Tibial nerve (tissue), 4 donors: ENCODE measurements at places on chromosomes 12 and 14.

DNA sequence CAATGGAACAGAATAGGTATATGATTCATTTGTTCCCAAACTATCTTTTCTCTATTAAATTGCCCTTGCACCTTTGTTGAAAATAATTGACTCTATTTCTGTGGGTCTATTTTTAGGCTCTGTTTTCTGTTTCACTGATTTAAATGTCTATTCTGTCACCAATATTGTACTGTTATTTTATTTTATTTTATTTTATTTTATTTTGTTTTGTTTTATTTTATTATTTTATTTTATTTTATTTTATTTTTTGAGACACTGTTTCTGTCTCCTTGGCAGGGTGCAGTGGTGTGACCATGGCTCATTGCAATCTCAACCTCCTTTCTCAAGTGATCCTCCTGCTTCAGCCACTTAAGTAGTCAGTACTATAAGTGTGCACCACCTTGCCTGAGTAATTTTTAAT, 34.9 kb downstream of the OR4N2 start:
- no peak for DNase-seq

- no peak for DNase-seq
Observed at GRCh38 chr12:101927036-101927435, 49.7 kb downstream of the DRAM1 start.

GRCh38 chr14:104872469-104873341, 7.6 kb downstream of the CEP170B start:
- no peak for DNase-seq

DNA sequence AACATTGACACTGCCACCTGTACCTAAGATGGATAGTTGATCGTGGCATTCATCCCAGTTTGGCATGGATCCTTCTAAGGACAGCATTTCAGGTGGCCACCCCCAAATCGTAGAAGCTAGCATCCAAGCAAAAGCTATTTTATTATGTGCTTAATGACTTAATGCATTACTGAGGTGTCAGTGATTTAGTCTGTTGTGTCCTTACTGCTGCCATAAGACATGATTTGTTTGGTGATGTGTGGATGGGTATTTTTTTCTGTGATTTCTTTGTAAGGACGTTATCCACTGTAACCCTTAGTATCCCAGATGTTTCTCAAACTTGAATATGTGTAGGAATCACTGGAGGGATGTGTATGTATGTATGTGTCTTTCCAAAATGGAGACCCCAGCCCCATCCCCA, 81.2 kb upstream of the EVL start:
- DNase-seq = no peak

DNA sequence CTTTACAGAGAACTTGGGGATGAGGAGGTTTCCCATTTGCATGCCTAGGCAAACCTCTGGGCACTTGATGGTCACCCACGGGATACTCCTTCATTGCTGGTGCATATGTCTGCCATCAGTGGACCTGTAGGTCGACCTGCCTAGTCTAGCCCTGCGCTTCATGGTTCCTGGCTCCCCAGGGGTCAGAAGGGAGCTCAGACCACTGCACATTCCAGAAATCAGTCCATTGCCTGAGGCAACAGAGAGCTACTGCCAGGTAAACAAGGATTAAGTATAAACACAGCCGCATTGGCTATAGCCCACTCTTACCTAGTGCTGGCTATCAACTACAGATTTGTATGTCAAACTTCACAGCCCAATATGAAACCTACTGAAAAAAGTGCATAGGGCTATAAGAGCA, 476.4 kb downstream of the SOX5 start:
- DNase-seq = no peak

DNA sequence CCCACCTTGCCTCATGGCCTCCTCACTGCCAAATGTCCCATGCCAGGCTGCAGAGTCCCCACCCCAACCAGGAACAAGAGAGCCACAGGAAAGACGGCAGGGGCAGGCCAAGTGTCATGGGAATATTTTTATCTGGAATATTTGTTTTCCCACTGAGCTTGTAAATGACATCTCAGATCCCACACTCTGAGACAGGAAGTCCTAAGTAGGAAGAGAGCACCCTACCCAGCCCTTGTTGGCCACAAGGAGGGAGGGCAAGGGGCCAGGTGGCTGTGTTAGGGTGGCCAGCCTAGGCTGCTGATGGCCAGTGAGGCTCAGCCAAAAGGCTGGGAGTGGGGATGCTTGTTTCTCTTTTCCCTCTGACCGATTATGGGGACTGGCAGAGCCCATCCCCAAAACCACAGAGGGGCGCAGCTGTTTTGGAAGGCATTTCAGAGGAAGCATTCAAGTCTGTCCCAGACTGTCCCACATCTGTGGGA, 7.7 kb upstream of the MEG3 start:
- no peak for DNase-seq

GRCh38 chr14:95711476-95712176, 2.3 kb downstream of the TCL1A start:
- DNase-seq = no peak

DNA sequence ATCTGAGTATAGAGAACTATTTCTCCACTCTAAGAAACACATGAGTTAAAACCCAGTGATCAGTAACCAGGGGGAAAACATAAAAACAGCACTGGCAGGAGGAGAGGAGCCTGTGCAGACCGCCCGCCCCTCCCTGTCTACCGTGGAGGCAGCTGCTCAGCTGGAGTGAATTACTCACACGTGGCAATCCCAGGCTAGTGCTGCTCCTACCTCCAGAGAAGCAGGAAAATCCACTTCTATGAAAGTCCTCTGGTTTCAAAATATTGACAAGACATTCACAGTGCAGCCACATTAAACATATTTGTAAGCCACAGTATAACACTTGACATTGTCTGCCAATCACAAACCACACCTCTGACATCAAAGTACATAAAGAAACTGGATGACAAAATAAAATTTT, 16.7 kb downstream of the TMEM132D start:
- DNase-seq = no peak

DNA sequence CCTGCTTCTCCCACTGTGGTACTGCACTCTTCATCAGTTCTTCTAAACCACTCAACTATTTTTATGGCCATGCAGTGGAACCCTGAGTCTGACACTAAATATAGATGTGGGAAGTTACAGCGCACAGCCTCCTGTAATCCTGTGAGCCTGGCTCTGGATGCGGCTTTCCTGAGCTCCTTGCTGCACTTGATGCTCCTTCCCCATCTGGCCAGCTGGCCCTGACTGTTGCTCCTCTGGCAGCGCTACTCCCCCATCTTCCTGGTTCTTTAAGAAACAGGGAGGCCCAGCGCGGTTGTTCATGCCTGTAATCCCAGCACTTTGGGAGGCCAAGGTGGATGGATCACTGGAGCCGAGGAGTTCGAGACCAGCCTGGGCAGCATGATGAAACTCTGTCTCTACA, 24.6 kb downstream of the IQSEC3 start:
- no peak for DNase-seq

GRCh38 chr12:2834581-2835491, at the start of gene NRIP2:
Gene NRIP2 (minus strand): TSS chr12:2835035. CDS start chr12:2834983, 52 bp downstream.
- no peak for DNase-seq

GRCh38 chr14:102408724-102409123, 46.0 kb downstream of the TECPR2 start:
- no peak for DNase-seq

GRCh38 chr14:56811593-56812363, 1.5 kb upstream of the OTX2 start:
- DNase-seq = no peak

DNA sequence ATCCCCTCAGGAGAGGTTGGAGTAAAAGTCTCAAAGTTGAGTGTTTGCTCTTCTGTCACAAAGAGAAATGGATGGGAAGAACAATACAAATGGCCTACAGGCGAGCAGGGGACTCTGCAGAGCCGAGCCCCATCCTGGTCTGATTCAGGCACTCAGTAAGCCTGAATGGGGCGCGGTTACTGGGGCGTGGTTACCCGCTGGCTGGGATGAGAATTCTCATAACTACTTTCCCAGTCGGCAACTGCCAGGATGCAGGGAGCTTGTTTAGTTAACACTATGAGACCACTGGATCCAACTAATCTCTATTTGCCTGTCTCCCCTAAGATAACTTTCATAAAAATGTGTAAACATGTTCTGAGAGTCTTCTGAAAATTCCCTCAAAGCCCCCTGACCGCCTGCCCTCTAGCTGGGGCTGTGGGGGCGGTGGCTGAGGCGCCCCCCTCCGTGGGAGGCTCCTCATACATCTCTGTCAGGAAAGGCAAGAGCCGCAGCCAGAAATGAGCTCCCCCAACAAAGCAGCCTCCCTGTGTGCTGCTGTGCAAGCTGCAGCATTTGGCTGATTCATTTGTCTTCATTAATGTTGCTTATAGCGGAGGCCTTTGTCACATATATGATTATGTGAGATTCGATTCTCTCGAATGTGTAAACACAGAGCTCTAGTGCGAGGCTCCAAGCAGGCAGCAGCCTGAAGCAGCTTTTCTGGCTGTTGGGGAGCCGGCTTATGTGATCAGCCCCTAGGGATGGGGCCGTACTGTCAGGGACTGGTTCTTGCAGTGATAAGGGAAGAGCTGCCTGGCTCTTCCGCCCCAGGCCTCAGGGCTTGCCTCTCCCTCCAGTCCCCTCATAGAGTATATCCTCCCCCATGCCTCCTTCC, 126.1 kb upstream of the ARHGAP5 start:
- peak; percentile 22 for DNase-seq

DNA sequence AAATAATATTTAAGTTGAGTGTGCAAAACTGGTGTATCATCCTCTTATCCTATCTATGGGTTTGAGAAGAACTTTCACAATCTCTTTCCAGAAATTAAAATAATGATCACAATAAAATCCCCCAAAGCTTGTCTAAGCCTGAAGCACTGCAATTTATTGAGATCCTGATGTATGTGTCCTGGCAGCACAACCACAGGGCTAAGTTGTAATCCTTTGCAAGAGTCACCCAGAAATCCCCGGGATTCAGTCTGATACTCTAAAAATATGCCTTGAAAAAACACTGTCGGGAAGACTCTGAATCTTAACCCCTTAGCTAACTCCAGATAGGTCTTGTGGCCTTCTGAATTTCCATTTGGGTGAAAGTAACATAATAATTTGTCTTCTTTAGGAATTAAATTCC, 40.3 kb upstream of the STXBP6 start:
- no peak for DNase-seq

- DNase-seq = peak; percentile 47
Observed at GRCh38 chr14:61321385-61322010, at the start of gene PRKCH. Gene PRKCH (plus strand): TSS chr14:61321579. CDS start chr14:61322102, 523 bp downstream.

DNA sequence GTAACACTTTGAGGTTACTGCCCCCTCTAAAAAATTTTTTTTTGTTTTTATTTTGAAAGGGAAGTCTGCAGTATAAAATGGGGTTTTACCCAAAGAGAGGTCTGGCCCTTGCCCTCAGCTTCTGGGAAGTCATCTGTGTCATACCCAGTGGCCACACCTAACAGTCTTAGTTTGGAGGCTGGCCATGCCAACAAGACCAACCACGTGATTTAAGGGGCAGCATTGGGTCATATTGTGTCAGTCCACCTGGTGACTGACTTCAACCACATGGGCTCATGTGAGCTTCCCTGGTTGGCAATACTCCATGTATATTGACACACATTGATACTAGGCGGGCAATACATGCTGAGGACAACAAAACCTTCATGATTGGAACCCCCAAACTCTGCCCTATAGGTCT, 173.9 kb downstream of the GXYLT1 start:
- DNase-seq = no peak

DNA sequence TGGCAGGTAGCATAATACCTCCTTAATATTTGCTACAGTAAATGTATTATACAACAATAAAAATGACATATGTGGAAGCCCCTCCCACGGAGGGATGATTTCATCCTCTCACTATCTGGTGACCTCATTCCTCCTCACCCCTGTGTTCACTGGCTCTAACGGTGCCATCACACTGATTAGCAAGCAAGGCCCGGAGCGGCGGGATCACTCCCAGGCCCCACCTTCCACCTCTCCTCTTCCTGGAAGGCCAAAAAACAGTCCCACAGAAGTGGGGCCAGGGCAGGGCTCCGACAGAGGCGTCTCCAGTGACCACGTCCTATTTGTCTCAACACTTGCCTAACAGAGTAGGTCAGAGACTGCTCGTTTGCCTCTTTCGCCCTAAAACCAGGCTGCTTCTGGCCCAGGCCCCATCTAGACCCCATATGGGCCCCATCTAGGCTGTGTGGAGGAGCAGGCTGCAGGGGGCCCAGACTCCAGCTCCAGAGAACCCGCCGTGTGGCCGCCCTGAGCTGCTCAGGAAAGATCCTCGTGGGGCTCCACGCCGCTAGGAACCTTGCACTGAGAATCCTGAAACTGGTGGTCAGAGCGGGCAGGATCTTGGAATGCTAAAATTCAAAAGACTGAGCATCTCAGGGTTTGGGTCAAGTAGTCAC, 3.7 kb downstream of the SELPLG start:
- DNase-seq = no peak

GRCh38 chr12:3097186-3097804, 20.1 kb downstream of the TSPAN9 start:
- DNase-seq = no peak

GRCh38 chr12:50790081-50790480, 26.2 kb downstream of the ATF1 start:
- no peak for DNase-seq

DNA sequence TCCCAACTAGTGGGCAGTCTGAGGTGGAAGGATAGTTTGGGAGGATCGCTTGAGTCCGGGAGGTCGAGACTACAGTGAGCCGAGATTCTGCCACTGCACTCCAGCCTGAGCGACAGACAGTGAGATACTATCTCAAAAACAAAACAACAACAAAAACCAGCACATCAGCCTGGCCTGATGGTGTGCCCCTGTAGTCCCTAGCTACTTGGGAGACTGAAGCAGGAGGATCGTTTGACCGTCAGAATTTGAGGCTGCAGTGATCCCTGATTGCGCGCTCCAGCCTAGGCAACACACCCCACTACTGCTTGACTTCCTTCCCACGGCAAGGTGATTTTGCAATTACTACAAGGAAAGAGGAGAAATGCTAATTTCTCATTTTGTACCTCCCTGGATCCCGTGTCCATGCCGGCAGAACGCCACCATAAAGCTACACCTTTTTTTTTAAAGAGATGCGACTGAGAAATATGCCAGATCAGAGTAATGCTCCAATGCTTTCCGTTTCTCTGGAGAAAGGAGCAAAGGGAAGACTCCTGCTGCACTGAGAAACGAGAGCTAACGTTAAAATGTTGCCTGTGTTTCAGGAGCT, 672 bp upstream of the SCFD1 start:
- DNase-seq = no peak

DNA sequence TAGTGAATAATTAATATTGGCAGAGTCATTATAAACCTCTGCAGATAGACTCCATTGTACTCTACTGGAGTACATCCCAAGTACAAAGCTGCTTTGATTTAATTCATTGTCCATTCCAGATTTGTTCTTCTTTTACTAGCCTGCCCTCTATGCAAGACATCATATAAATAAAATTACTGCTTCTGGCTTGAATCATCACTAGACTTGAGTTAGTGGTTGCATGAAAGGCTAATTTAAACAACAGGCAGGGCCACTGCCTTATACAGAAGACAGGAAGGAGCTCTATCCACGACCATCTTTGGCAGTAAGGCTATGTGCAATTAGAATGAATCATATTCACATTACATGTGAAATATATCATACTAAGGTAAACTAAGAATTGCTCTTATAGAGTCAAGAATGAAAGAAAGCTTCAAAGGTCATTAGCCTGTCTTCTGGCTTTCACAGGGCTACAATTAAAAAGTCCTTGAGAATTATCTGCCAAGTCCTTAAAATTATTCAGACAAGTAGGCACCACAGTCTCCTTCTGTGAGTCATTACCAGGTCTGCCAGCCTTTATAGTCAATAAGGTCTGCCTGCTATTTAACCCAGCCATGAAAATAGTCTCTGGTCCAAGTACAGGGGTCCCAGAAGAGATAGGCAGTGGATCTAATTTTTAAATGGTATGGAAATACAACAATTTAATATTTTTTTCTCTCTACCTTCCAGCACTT, 631.8 kb downstream of the TMTC2 start:
- DNase-seq = no peak

GRCh38 chr14:50740856-50741255, 72.8 kb upstream of the SAV1 start:
- DNase-seq = no peak
